ENCODE measurements at places on chromosomes 2 and 18.

DNA sequence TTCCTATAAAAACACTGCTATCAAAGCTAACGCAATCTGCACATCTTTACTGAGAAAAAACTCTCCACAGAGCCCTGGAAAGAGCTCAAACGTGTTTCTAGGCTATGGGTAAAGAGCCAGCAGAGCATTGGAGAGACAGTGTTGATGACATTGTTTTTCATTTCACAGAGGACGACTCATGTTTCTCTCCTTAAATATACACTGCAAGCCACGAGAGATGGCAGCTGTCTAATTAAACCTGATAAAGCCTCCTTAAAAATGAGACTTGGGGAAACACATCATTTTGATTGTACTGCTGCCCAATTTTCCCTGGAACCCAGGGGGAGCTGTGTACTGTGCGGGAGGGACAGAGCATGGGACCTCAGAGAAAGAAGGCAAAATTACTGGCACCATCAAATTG, 294.3 kb upstream of the SETBP1 start:
- DNase-seq: no peak

DNA sequence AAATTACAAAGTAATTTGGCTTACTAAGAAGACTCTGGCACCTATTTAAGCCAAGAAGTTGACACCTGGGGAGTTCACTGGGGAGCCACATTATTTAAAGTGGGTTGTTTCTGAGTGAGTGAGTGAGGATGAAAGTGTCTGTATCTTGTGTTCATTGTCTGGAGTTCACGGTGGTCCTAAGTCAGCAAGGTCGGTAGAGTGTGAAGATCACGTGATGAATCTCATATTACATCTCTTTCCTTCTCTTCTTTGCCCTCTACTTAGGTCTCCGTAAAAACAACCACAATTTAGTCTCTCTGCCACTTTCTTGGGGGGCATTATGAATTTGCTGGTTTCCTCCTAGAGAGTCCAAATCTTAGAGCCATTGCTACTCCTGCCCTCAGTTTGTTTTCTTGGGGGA, 67.8 kb downstream of the DIS3L2 start:
- no peak for DNase-seq

DNA sequence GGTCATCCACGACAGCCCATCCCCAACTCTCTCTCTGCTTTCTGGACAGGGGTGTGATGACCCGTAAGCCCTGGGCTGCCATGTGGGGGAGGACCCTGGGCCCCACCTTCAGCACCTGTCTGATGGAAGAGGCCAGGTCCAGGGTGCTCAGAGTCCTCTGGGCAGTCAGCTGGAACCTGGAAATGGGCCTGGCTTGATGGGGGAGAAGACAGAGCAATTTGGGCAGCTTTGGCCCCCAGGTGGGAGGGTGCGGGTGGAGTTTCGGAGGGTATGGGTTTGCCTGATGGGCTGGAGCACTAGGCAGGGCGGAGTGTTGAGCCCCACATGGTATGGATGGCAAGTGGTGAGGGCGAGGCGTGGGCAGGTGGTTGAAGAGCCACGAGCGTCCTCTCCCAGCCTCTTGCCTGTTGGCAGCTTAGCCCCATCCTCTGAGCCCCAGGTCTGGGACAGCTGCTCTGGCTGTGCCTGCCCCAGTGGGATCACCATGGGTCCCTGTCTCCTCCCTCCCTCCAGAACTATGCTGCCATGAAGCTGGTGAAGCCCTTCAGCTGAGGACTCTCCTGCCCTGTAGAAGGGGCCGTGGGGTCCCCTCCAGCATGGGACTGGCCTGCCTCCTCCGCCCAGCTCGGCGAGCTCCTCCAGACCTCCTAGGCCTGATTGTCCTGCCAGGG, 232.7 kb downstream of the DYSF start:
- DNase-seq: no peak

GRCh38 chr2:174761837-174762236, 2.4 kb downstream of the CHRNA1 start:
- DNase-seq: no peak

- no peak for DNase-seq
These were observed 181.8 kb upstream of the GCFC2 start for GRCh38 chr2:75892490-75892889.

DNA sequence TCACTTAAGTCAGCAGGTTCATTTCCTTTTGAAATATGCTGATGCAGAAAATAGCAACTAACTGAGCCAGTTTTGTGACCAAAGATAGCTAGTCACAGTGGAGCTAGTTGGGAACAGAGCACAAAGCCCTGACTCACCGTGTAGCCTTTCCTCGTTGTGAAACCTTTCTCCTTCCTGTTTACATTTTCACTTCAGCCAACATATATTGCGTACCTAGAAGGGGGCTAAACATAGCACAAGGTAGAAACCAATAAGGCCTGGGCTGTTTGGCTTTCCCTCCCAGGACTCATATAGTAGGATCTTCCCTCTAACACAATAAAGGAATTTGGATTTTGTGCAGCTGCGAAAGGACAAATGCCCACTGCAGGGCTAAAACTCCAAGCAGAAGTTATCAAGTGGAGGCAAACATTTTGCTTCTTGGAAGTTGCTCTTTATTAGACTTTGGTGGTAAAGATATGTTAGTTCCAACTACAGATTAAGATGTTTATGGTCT, 24.5 kb upstream of the LPIN2 start:
- no peak for DNase-seq

GRCh38 chr18:79327199-79327721, 68.5 kb upstream of the NFATC1 start:
- DNase-seq: no peak

DNA sequence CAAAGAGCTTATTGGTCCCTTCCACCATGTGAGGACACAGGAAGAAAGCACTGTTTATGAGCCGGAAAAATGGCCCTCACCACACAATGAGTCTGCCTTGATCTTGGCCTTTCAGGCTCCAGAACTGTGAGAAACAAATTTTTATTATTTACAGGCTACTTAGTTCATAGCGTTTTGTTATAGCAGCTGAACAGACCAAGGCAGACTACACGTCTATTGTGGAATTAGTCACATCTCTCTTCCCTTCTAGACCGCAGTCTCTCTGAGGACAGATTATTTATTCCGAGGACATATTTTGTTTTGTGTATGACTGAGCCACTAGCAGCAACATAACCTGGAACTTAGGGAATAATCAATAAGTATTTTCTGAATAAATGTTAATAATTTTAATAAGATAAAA, 125.5 kb downstream of the ASB1 start:
- no peak for DNase-seq

DNA sequence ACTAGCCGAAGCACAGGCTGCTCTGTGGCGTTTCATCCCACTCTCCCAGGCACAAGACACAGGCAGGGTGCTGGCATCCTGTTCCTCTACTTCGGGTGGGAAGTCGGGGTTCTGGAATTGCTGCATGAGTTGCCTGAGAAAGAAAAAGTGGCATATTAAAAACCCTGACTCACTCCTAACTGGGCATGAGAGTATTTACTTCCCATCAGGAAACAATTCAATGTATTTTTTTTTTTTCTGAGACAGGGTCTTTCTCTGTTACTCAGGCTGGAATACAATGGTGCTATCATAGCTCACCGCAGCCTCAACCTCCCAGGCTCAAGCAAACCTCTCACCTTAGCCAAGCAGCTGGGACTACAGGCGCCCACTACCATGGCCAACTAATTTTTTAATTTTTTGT, 7.4 kb downstream of the ODC1 start:
- DNase-seq: no peak

- DNase-seq: no peak
These were observed 1635.0 kb upstream of the ACVR2A start for GRCh38 chr2:146209842-146210275.

- DNase-seq: no peak
These were observed 265.8 kb downstream of the TNS1 start for GRCh38 chr2:217736776-217737550.
